ENCODE measurements at places on chromosomes 16 and 17. TPM values are rescaled to one million over a fixed set of nuclear protein-coding genes. Genes with fewer than 3 reads are reported as not detected.

WSCD1 gene
- total RNA-seq: 0.18 TPM

CAMTA2 gene
- total RNA-seq: 21.1 TPM

CCP110 gene
- 23.3 TPM for total RNA-seq

SLC38A8 gene
- not detected for total RNA-seq

ZNF18 gene
- 8.6 TPM for total RNA-seq

SYT17 gene
- under 0.01 TPM for total RNA-seq

MPO gene
- total RNA-seq: 0.09 TPM

C16orf96 gene
- total RNA-seq: not detected

IL17C gene
- not detected for total RNA-seq

SLC16A6 gene
- 0.09 TPM for total RNA-seq

RDM1 gene
- not detected for total RNA-seq

ZNF830 gene
- total RNA-seq: 10.5 TPM

SCARF1 gene
- 1.3 TPM for total RNA-seq

TNP2 gene
- total RNA-seq: not detected

PPP1R27 gene
- total RNA-seq: not detected

MYH2 gene
- not detected for total RNA-seq

CCDC144A gene
- total RNA-seq: 13.7 TPM

ODAD4 gene
- 0.16 TPM for total RNA-seq

TMEM100 gene
- 2.1 TPM for total RNA-seq

CACNG5 gene
- not detected for total RNA-seq

VMO1 gene
- total RNA-seq: 0.27 TPM

MT1G gene
- total RNA-seq: not detected

CLEC19A gene
- total RNA-seq: not detected

KRT15 gene
- 0.63 TPM for total RNA-seq

TAT gene
- not detected for total RNA-seq

TIGD7 gene
- total RNA-seq: 1.9 TPM

BRIP1 gene
- 20.9 TPM for total RNA-seq

FAM83G gene
- total RNA-seq: 9.5 TPM

CCDC40 gene
- 5.2 TPM for total RNA-seq

GLP2R gene
- 0.16 TPM for total RNA-seq

PDE6G gene
- total RNA-seq: 0.63 TPM

PROCA1 gene
- total RNA-seq: 0.49 TPM

KRT13 gene
- not detected for total RNA-seq

FBXL16 gene
- total RNA-seq: under 0.01 TPM

TPSB2 gene
- total RNA-seq: not detected

LGALS9 gene
- total RNA-seq: 0.90 TPM

HCFC1R1 gene
- total RNA-seq: 45.6 TPM

TMEM98 gene
- 95.5 TPM for total RNA-seq

PLCG2 gene
- 0.09 TPM for total RNA-seq

REXO5 gene
- total RNA-seq: 5.2 TPM

PITPNM3 gene
- 0.57 TPM for total RNA-seq

HOXB6 gene
- total RNA-seq: 0.63 TPM

KRT12 gene
- total RNA-seq: not detected

ZNF267 gene
- total RNA-seq: 17.7 TPM

SPATA32 gene
- total RNA-seq: not detected

CDH15 gene
- total RNA-seq: not detected

MYO19 gene
- 43.3 TPM for total RNA-seq

SLC5A11 gene
- not detected for total RNA-seq

C16orf54 gene
- not detected for total RNA-seq
